Left kidney (tissue), 8 donors: ENCODE measurements at places on chromosomes 16 and 17. TPM values are rescaled to one million over a fixed set of nuclear protein-coding genes. Genes with fewer than 3 reads are reported as not detected.

The PHF23 gene
- 52.8 TPM for polyA plus RNA-seq

The TOP2A gene
- polyA plus RNA-seq = 259 TPM

The KCNJ12 gene
- 4.5 TPM for polyA plus RNA-seq

The MSI2 gene
- 106 TPM for polyA plus RNA-seq

The SPPL2C gene
- polyA plus RNA-seq = not detected

The DPEP3 gene
- polyA plus RNA-seq = 0.08 TPM

The EMC8 gene
- polyA plus RNA-seq = 27.9 TPM

The P2RX5 gene
- 0.95 TPM for polyA plus RNA-seq

The NUP88 gene
- 91.8 TPM for polyA plus RNA-seq

GRCh38 chr16:74574146-74574545 is 32.8 kb downstream of the GLG1 start:
- DNase-seq = no peak

- DNase-seq = no peak
Measured at GRCh38 chr16:15493466-15494180, 59.2 kb downstream of the BMERB1 start.

DNA sequence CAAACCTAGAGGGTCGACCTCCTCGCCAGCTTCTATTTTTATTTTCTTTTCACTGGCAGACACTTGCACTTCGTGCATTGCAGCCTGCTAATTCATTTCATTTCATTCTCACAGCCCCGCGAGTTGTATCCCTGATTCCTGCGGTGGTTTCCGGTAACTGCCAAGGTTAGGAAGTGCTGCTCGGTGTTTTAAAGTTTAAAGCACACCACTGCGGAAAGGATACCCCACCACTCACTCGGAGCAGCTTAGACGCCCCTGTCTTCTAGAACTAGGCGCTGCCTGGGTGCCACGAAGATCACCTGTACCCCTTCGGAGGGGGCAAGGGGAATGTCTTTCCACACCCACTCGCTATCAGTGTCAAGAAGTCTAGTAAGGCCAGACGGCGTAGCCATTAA is 509 bp downstream of the CNEP1R1 start:
- DNase-seq = peak; percentile 28

- peak; percentile 53 for DNase-seq
Measured at GRCh38 chr16:80804056-80804525, 307 bp downstream of the CDYL2 start.

GRCh38 chr16:87575027-87575804 is 27.1 kb upstream of the JPH3 start:
- DNase-seq = peak; percentile 54

DNA sequence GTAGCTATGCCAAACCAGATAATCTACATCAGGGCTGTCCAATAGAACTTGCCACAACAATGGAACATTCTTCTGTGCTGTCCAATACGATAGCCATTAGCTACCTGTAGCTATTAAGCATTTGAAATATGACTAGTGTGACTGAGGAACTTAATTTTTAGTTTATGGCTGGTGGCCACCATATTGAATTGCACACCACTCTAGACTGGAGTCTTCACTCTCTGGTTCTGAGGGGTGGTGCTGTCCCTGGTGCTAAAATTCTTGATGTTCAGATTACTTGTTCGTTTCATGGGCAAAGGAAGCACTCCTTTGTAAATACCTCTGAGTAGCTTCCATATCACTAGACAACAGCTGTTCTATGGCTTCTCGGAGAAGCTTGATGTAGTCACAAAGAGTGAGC is 296.6 kb downstream of the NPIPA8 start:
- peak; percentile 24 for DNase-seq

DNA sequence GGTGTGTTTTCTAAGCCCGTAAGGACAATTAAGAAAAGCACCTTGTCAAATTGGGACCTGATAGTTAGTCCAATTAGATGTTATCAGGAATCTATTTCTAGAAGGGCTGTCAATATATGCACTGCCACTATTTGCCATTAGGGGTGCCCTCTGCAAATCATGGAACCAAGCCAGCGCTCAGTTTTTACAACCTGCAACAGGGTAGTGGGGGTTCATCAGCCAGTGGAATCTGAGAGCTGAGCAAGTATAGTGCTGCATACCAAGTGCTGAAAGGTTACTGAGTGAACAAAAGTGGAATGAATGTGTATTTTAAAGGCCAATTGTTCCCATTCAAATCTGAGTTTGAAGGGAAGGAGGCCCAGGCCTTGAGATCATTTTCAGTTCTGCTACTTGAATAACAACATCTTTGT is 10.4 kb downstream of the PRR11 start:
- DNase-seq = peak; percentile 24
